ENCODE measurements at places on chromosomes 12 and 14.

GRCh38 chr12:65823513-65824375, 539 bp upstream of the HMGA2 start:
- DNase-seq, result no peak

- DNase-seq, result peak; percentile 28
Measured at GRCh38 chr12:10130042-10130441, at the start of gene CLEC7A. Gene CLEC7A (minus strand): TSS chr12:10130199. CDS start chr12:10130082, 117 bp downstream.

GRCh38 chr14:32733015-32733414, 205.7 kb upstream of the NPAS3 start:
- DNase-seq, result no peak

DNA sequence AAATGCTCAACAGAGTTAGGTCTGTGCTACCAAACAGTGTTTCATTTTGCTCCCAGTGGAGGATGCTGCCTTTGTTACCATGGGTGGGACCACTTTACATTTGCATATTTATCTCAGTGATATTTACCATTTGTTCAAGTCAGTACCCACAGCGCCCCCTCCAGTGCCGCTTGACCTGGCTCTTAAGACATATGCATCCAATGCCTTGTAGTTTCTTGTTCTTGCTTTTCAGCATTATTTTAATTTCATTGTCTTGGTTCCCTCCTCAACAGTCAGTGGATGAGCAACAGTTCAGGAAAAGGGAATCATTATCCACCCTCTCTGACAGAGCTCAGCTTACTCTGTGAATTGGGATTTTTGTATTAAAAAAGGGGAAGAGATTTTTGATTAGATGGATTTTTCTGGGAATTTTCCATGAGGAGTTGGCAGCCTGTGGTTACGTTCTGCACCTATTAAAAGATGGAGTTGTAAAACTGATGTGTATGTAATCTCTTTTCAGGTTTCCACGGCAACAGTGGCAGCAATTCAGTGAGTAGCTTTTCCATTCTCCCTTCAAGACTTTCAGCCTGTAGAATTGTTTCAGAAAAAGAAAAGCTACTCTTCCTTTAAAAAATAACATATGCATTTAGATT, 240.5 kb upstream of the DAAM1 start:
- no peak for DNase-seq

DNA sequence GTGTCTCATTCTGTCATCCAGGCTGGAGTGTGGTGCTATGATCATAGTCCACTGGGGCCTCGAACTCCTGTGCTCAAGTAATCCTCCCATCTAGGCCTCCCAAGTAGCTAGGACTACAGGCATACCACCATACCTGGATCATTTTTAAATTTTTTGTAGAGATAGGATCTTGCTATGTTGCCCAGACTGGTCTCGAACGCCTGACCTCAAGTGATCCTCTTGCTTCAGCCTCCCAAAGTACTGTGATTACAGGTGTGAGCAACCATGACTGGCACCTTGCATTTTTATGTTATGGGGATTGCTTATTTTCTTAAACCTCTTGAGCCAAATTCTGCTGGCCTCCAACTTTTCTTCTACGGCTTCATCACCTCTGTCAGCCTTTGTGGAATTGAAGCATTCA, 26.9 kb downstream of the PRORP start:
- DNase-seq, result no peak

DNA sequence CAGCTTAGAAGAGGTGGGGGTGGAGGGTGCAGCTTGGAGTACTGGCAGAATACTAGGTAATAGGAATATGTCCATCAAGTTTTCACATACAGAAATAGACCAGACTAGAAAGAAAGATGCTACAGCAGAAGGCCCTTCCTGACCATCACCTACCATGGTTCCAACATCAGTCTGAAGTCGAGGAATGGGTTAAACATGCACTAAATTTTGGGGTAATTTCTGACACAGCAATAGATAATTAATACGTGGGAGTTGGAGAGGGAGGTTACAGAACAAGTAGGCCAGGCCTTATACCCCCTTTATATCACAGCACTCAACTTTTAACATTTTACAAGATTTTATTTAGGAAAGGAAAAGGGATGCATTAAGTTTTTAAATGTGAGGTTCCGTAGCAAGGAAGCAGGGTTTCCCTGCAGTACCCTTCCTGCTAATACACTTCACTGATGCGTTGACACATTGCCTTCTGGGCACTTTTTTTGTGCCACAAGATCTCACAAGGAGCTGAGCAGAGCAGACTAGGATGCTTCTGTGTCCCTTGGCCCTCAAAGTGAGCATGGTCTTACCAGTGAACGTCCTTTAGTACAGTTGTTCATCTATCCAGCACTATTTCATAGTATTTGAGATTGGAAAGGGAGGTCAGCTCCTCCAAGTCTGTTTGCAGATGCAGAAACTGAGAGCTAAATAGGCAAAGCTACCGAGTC, 50.8 kb downstream of the EID3 start:
- no peak for DNase-seq

- no peak for DNase-seq
Measured at GRCh38 chr14:68692216-68692615, 100.7 kb downstream of the ZFP36L1 start.

DNA sequence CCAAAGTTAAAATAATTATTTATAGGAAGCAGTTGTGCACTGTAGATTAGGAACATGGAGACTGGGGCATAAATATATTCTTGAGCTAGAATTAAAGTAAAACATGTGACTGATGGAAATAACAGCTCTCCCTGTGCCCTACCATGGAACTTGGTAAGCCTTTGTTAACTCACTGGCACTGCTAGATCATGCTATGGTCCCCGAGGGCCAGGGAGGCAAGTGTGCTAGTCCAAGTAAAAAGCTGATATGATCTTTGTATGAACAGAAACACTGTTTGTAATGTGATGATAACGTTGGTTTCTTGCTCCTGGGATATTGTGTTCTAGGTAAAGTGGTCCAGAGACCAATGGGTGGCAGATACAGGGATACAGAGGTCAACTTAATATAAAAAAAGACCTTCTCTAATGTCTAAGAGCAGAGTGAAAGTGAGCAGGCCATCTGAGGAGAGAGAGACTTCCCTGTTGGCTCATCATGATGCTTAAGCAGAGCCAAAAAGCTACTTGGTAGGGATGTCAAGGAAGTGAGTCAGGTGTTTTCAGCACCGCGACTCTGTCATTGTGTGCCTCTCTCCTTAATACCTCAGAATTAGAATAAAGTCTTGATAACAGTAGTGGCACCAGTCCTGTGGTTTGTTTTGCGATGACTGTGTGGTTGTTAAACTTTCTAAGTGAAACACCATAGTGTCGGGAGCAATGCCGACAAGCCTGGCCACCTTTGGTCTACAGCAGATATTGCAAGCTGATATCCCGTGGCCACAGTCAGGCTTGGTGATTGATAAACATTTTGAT, 27.6 kb downstream of the BICD1 start:
- DNase-seq, result peak; percentile 51

DNA sequence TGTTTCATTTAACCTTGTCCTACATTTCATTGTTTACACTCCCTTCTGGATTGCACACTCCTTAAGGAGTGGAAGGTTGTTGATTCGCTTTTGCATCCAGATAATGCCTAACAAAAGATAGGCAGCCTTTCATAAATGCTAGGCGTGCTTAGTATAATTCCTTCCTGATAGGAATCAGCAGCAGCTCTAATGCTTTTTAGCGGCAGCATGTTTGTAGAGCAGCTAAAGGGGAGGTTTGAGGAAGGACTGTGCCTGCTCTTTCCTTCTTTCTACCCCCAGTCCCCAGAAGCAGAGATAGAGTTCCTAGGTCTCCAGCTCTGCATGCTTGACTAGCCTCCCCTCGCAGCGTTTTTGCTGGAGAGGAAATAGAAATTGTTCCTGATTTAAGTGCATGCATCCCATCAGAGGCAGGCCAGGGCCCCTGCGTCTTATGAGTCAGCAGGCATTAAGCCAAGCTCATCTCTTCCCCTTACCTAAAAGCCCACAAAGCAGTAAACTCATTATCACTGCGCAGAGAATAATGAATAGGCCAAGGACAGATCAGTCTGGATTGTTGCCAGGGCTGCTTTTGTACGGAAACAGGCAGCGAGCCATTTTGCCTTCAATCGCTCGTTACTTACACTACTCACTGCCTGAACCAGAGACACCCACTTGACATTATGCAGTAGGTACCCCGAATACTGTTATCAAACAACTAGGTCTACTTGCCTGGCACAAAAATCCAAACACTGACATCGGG, 14.0 kb upstream of the TBPL2 start:
- no peak for DNase-seq

GRCh38 chr14:59583755-59584154, 7.1 kb upstream of the CCDC175 start:
- no peak for DNase-seq

- peak; percentile 30 for DNase-seq
Measured at GRCh38 chr12:110281549-110282299, 677 bp downstream of the ATP2A2 start.

DNA sequence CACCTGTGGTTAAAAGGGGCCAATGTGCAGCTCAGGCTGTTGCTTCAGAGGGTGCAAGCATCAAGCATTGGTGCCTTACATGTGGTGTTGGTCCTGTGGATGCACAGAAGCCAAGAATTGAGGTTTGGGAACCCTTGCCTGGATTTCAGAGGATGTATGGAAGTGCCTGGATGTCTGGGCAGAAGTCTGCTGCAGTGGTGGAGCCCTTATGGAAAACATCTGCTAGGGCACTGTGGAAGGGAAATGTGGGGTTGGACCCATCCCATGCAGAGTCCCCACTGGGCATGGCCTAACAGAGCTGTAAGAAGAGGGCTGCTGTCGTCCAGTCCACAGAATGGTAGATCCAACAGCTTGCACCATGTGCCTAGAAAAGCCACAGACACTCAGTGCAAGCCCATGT, 36.6 kb downstream of the PCNX1 start:
- no peak for DNase-seq

DNA sequence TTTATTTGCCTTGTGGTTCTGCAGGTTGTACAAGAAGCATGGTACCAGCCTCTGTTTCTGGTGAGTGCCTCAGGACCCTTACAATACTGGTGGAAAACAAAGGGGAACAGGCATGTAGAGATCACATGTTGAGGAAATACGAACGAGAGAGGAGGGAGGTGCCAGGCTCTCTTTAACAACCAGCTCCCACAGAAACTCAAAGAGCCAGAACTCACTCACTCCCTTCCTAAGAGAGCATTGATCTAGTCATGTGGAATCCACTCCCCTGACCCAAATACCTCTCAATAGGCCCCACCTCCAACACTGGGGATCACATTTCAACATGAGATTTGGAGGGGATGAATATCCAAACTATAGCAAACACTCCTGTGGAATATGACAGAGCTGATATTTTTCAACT, 938.0 kb downstream of the GALC start:
- no peak for DNase-seq

GRCh38 chr12:43957732-43958372, 122.0 kb downstream of the TMEM117 start:
- DNase-seq, result peak; percentile 18

GRCh38 chr12:122830517-122831214, 4.6 kb upstream of the HIP1R start:
- no peak for DNase-seq

DNA sequence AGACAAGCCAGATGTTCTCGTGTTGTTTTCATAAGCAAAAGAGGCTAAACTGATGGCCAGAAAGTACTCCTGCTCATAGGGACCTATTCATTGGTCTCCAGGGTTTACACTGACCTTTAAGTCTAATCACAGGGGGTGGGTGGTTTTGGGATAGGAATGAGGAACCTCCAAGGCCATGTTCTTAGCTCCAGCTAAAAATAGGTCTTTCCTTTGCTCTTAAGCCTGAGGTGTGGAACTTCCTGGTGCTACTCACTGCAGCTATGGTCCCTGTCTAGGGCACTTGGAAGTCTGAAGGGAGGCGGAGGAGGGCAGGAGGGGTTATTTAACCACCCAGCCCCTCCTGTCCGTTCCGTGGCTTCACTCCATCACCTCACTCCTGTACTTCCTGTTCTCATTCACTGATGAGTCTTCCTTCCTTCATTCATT, 18.6 kb downstream of the GPRC5A start:
- no peak for DNase-seq
